Stimulated activated CD4-positive, alpha-beta T cell treated with anti-CD3 and anti-CD28 coated beads, Interleukin-4, amount 100 ng/mL, for 48 hours (primary cell): ENCODE measurements at places on chromosomes 11 and 22.

GRCh38 chr11:61460986-61461385 is 31.1 kb downstream of the SDHAF2 start:
- DNase-seq: no peak

DNA sequence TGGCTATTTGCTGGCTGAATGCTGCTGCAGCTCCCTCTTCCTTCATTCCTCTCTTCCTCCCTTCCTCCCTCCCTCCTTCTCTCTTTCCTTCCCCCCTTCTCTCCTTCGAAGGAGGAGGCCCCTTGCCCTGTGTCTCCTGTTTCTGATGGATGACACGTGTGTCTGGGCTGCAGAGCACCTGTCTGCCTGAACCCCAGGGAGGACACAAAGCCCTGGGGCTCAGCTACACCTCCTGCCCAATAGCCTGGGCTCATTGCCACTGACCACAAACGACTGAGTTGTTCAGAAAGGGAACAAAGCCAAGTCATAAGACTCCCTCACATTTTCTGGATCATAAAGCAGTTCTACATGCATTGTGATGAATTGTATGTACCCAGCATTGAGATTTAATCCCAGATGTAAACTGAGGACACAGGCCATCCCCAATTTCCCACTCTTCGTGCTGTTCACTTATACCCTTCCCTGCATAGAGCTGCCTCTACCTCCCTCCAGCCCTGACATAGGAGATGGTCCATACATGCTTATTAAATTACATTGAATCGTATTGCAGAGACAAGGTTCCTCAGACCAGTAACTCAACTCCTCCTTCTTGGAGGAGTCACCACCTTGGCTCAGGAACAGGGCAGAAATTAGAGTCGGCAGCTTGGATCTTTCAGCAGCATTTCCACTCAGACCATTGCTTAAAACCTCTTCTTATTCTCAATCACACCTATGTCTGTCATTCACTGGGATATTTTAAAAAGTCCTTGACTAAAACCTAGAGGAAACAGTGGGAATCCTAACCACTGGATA is 1.2 kb downstream of the CSRP3 start:
- no peak for DNase-seq

- DNase-seq: no peak
Observed at GRCh38 chr22:37026325-37026724, 6.8 kb downstream of the MPST start.

DNA sequence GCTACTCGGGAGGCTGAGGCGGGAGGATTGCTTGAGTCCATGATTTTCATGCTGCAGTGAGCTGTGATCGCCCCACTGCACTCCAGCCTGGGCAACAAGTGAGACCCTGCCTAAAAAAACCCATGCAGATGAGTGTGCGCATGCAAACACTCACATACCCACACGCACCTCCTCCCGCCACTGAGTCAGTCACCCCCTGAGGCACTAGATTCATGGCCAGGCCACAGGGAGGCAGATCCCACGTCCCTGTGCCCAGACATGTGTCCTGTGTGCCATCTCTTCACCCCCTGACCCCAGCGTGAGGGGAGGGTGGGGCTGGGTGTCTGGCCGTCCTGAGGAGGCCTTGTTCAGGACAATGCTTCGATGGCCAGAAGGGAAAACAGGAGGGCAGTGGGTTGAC is 15.5 kb downstream of the RELT start:
- no peak for DNase-seq

DNA sequence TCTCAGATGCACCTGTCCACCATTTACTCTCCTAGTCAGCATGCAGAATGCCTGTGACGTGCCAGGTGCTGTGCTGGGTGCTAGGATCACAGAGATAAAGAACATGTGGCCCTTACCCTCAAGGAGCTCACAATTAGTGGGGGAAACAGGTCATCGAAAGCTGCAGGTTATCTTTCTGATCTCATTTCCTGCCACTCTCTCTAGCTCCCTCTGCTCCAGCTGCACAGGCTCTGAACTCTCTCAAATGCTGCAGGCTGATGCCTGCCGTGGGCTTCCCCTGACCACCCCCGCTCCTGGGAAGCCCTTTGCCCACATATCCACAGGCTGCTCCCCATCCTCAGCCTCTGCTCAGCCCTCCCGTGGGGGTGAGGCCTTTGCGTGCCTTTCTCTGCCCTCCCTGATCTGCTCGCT is 29.6 kb downstream of the SHANK3 start:
- no peak for DNase-seq
